ENCODE measurements at places on chromosomes 12 and 14. TPM values are rescaled to one million over a fixed set of nuclear protein-coding genes. Genes with fewer than 3 reads are reported as not detected.

ERP27 gene
- polyA plus RNA-seq: not detected

GRCh38 chr12:112939761-112940381 lies 1.6 kb downstream of the OAS3 start:
- DNase-seq: no peak

GRCh38 chr12:123914726-123915333 lies 57.8 kb downstream of the CCDC92 start:
- no peak for DNase-seq

KLRC2 gene
- not detected for polyA plus RNA-seq

- DNase-seq: no peak
These were observed 30.6 kb upstream of the ISM2 start for GRCh38 chr14:77529213-77529612.

KRT78 gene
- polyA plus RNA-seq: not detected

A2M gene
- not detected for polyA plus RNA-seq

DNA sequence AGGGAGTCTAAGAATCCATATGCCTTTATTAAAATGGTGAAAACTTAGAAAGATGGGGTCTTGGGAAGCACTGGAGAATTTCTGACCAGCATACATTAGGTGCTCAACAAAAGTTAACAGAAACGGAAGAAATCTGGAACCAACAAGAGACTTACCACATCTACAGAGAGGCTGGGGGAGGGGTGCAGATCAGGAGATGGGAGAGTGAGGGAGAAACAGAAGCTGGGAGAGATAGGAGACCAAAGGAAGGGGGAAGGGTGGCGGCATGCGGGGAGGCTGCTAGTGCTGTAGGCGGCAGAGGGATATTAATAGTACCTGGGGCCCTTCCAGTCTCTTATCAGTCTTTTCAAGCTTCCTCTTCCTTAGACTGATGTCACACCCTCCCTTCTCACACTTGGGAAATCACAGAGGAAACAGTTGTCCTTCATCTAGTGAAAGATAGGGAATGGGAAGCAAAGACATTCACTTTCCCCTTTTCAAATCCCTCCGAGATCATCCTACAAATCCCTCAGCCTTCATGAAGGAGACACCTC lies 18.1 kb downstream of the ZBTB39 start:
- DNase-seq: peak; percentile 94

- no peak for DNase-seq
These were observed 86.5 kb downstream of the RBM19 start for GRCh38 chr12:113879658-113880057.

- DNase-seq: peak; percentile 79
These were observed 1.3 kb downstream of the DDN start for GRCh38 chr12:48997719-48998496.
